ENCODE measurements at places on chromosomes 12 and 14.

DNA sequence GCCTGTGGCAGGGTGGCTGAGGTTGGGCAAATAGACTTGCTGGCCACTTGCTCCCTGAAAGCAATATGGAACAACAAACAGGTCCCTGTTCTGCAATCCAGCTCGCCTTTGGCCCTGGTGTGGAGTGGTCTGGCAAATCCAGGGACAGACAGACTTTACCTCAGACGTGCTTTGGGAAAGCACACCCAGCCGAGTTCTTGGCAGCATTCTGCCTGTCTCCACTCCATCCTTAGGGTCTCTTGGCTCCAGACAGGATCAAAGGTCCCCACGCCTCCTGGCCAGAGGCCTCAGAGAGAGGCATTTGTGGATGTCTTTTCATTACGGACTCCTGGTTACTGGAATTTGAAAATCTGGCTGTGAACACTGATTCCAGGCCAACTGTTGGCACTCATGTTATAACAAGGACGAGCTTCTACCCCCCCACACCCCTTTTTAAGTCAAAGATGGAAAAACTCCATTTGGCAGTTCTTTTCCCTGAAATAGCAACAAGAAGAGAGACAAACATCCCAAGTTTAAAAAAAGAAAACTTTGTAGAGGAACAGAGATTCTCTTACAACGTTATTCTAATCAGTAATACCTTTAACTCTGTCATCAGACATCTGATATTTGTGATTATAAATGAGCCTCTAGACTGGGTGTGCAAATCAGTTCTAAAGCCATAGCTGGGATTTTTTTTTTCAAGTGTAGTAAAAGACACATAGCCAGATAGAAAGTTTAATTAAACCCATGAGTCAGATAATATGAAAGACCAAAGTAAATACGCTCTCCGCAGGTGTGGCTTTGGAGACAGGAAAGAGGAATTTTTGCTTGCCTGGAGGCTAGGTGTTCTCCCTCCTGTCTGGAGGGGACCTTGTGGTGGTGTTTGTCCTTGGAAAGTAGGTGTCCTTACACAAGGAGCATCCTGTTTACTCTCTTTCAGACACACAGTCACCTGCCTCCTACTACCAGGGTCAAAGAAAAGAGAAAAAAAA, 60.7 kb downstream of the GALNT8 start:
- no peak for DNase-seq

DNA sequence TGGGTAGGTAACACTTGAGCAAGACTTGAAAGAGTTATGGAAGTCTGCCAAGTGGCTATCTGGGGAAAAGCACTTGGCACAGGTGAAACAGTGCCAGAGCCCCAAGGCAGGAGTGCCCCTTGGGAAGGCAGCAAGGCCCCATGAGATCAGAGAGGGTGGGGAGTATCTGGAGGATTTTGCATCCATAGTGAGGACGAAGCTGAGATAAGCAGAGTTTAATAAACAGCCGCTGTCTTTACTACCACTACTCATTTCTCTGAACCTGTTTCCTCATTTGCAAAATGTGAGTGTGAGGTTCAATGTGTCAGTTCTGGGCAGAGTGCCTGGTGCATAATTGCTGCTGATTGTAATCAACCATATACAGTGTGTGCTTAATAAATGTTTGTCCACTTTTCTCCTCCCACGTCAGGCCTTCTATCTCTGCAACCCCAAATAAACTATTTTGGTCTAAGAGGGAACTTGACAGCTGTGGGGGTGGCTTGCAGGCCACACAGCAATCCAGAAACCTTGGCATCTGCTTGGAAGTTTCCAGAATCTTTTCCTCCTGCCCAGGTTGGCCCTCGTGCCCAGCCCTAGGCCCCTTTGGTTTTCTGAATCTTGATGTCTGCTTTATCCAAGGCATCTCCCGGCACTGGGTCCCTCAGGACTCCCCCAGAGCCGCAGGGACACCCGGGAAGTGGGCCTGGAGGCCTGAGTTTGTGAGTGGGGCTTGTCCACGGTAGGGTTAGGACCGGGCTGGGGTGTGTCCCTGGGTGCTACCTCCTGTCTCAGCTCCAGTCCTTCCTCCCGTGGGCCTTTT, 4.5 kb downstream of the ABCB9 start:
- DNase-seq = no peak

GRCh38 chr12:114681116-114681871, 2.7 kb downstream of the TBX3 start:
- no peak for DNase-seq

GRCh38 chr12:65946821-65947220, 122.5 kb downstream of the HMGA2 start:
- no peak for DNase-seq

DNA sequence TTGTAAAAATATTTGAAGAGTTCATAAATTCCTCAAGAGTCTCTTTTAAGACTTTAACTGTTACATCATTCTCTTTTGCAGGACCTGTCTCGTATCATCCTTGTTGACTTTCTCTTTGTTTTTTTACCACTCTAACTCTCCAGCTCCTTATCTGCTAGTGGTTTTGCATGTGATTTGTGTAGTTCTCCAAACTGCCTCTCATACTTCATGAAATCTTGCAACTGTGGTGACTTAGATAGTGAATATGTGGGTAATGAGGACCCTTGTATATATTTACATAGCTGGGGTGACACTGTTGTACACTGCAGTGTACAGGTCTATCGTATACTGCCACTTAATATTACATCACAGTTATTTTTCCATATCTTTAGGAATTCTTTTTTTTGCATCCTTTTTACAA, 40.2 kb upstream of the EMP1 start:
- no peak for DNase-seq

Data from NCI-H187 treated with DMSO at 0.1 percent for 48 hours (cell line).